ENCODE measurements at places on chromosomes 7 and 10.
A peak's percentile ranks its signal among the peaks of the same experiment; 100 is the strongest.

DNA sequence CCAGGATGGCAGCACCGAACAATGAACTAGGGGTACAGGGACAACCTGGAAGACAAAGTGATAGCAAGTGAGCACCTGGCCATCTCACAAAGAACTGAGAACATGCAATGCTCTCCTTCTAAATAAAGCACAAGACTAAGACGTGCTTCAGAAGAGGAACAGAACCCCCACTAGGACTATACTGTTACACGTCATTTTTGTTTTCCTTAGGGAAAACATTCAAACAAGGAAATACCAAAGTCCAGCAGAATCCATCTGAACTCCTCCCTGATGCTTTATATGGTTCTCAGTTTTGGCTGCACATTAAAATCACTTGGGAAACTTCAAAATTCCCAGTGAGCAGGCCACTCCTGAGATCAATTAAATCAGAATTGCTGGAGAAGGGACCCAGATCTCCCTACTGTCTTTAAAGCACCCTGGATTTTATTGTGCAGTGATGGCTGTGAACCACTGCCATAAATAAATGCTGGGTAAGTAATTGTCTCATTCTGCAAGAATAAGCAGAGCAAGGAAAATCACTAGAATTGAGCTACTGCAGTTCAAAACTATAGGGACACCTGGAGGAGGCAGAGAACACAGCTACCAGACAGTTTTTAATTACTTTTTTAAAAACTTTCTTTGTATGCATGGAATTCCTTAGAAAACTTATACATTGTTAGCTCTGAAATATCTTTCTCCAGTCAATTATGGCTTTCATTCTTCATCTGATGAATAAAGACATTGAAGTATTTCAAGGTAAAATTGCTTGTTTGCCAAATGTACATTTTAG, 866.5 kb upstream of the GHITM start:
- no peak for DNase-seq

- DNase-seq, result no peak
Observed at GRCh38 chr7:22629056-22629455, 97.9 kb upstream of the IL6 start.

DNA sequence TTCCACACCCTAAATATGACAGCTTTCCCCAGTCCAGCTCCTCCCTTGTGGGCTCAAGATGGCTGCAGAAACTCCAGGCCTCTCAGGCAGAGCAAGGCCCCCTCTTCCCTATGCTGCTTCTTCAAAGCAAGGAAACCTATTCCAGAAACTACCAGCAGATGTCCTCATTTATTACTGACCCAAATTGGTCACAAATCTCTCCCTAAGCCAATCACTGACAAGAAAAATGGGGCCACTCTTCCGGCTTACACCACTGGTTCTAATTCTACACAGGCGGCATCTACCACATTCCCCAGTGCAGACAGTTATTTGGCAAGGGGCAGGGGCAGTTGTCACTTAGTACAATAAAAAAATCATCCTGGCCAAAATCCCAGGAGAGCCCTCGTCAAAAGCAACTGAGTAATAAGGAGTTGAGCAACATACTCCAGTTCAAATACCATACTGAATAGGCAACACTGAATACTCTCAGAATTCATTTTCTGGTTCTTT, 150.4 kb downstream of the SFMBT2 start:
- DNase-seq, result no peak

- DNase-seq, result no peak
Observed at GRCh38 chr7:31003721-31004120, 40.0 kb downstream of the GHRHR start.

- no peak for DNase-seq
Observed at GRCh38 chr7:129017264-129017663, 37.6 kb downstream of the TNPO3 start.

GRCh38 chr7:116261904-116262303, 51.6 kb downstream of the TES start:
- no peak for DNase-seq

- DNase-seq, result no peak
Observed at GRCh38 chr7:111108496-111108895, 17.6 kb downstream of the LRRN3 start.

DNA sequence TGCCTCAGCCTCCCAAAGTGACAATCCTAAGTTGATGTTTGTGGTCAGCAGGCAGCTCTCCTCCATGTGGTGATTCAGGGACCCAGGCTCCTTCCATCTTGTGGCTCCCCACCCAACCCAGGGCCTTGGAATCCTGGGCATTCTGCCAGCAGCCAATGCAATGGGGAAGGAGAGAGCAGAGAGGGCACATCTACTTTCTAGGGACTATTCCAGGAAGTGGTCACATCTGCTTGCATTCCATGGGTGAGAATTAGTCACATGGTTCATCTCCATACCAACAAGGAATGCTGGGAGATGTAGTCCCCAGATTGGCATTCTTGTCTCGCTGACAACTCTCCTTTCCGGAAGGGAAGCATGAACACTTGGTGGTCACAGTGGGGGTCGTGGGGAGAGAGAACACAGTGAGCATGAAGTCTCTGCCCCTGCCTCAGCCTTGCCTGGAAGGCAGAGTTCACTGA, 9.9 kb upstream of the SRRM3 start:
- no peak for DNase-seq

DNA sequence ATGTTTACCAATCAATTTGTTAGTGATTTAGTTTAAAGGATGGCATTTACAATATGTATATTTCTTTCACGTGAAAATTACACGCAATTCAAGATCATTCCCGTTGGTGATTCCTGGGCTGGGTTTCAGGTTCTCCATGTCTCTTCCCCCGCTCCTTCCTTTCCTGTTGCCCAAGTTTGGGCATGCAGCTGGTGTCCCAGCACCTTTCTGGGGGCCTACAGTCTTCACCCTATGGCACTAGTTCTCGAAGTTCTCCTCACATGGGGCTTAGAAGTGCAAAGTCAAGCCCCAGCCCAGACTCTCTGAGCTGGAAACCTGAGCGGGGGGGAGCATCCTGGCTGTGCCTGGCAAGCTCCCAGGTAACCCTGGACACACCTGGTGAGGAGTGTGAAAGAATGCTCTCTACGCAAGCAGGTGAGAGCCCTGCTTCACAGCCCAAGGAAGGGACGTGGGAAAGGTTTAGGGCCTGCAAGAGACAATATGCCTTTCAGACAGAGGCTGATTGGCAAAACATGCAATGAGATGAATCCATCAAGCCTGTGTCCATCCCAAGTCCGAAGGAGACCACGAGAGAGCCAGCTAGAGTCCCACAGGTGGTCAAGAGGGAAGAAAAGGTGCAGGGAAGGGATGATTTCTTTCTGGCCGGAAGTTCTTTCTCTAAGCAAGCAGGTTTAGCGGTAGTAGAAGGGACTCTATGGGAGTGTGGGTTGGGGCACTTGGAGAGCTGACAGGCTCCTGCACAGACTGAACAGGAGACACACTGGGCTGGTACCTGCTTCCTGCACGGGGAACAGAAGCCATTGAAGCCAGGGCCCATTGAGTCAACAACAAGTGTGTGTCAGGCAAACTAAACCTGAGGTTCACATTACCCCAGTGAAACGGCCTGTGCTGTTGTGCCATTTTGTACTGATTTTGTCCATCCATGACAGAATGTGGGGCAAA, 131.1 kb downstream of the ADARB2 start:
- DNase-seq, result no peak

DNA sequence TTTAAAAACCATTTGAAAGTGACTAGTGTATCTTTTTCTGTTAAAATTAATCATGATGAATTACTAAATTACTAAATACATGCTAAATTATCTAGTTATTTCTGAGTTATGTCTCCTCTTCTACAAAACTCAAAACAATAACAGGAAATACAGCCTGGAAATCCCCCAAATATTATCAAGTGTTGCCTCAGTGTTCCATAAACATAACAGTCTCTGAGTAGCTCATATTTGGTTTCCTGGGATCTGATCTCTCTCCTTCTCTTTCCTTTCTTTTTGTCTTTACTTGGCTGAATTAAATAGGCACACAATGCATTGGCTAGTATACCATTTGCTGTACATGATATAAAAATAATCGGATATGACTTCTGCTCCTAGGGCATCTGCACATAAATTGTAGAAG, 277.6 kb upstream of the IGFBP3 start:
- no peak for DNase-seq

DNA sequence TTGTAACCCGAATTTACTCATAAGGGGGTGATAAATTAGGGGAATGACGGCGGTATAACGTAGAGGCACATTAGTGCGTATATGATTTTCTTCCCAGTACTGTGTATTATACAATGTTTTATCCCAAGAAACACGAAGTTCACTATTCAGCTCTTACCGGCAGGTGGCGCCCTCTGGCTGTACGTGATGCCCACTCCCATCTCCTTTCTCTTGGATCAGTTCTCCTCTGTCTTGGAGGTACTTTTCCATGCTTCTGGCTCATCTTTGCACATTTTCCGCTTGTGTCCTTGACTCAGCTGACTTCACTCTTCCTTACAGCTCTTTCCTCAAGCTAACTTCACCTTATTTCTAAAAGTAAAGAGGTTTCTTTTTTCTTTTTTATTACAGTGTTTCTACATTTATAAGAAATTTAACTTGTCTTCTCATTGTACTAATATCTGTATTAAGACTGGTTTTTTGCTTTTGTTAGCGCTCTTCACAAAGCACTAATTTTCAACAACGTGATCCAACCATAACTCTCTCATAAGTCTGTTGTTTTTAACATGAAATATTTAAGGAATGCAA, 21.3 kb downstream of the TMEM176B start:
- DNase-seq, result peak; percentile 84

DNA sequence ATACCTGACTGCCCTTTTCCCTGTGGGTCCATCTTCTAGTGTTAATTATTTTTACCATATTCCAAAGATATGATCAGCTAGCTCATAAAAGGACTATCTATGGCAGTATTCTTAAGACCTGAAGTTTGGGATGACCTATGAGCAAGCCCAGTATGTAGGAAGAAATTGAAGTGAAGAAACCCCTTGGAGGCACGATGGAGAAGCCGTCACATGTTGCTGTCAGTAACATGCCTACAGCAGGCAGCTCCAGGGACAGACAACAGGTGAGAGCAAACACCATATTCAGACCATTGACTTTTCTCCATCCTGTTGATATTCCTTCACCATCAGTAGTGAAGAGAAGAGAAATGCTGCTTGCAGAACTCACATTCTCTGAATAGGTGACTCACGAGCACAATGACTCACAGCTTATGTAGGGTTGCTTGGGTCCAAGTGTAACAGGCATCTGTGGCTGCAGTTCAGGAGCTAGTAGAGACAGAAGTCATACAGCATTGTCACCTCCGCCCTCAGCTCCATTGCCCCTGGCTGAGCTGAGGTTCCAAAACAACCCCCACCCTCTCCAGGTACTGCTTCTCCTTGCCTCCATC, 8.4 kb upstream of the LYZL2 start:
- no peak for DNase-seq

GRCh38 chr10:96505150-96506136, 8.3 kb downstream of the TLL2 start:
- DNase-seq, result no peak

- no peak for DNase-seq
Observed at GRCh38 chr10:3236644-3237404, 64.2 kb upstream of the PITRM1 start.

DNA sequence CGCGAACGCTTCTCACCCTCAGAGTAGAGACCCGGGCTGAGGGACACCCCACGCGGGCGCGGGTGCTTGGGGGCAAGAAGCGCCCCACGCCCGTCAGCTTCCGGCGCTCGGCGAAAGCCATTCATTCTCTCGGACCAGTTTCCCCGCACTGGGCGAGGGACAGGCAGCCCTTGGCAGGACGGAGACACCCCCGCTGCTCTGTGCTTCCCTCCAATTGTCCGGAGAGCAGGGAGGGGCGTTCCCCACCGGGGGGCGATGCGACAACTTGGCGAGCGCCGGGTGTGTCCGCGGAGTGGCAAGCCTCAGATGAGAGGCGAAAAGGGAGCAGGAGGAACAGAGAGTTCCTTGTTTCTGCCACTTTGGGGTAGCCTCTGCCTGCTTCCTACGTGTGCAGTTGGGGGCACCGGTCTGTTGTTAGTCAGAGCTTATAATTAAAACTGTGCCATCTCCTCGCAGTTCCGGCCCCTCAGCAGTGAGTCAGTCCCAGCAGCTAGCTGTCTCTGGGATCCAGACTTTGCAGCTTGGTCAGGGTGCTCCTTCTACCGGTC, 1.7 kb downstream of the GPR158 start:
- DNase-seq, result no peak

DNA sequence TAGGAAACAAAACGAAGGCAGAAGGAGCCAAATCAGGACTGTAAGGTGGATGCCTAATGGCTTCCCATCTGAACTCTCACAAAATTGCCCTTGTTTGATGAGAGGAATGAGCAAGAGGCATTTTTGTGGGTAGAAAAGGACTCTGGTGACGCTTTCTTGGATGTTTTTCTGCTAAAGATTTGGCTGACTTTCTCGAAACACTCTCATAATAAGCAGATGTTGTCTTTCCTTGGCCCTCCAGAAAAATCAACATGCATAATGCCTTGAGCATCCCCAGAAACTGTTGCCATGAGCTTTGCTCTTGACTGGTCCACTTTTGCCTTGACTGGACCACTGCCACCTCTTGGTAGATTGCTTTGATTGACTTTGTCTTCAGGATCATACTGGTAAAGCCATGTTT, 13.5 kb downstream of the PTPN12 start:
- no peak for DNase-seq

GRCh38 chr7:97120713-97121457, 3.4 kb downstream of the SDHAF3 start:
- DNase-seq, result no peak

- DNase-seq, result no peak
Observed at GRCh38 chr10:29514306-29514705, 120.5 kb downstream of the SVIL start.

DNA sequence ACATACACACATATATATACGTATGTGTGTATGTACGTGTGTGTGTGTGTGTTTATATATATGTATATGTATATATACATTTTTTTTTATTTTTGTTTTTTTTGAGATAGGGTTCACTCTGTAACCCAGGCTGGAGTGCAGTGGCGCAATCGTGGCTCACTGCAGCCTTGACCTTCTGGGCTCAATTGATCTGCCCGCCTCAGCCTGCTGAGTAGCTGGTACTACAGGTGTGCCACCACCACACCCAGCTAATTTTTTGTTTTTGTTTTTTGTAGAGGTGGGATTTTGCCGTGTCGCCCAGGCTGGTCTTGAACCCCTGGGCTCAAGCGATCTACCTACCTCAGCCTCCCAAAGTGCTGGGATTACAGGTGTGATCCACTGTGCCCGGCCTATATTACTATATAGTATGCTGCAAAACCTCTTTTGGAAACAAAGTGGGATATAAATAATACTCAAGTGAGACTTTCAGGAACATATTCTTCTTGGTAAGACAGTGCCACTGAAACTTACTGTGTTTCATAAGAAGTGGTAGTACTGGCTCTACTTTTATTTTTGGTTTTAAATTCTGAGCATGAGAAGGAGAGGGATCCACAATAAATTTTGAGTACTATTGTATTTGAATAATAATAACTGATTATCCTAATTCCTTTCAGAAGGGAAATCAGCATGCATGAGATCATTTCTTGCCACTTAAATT, 51.0 kb downstream of the MLLT10 start:
- DNase-seq, result no peak
